Activated CD4-positive, alpha-beta T cell treated with anti-CD3 and anti-CD28 coated beads, Interleukin-2, amount 50 U/mL, for 48 hours (primary cell): ENCODE measurements at places on chromosomes 11 and 22.

- DNase-seq, result no peak
Measured at GRCh38 chr22:45548991-45549761, 46.5 kb downstream of the FBLN1 start.

- DNase-seq, result no peak
Measured at GRCh38 chr11:46422588-46422987, 31.0 kb upstream of the CHRM4 start.

DNA sequence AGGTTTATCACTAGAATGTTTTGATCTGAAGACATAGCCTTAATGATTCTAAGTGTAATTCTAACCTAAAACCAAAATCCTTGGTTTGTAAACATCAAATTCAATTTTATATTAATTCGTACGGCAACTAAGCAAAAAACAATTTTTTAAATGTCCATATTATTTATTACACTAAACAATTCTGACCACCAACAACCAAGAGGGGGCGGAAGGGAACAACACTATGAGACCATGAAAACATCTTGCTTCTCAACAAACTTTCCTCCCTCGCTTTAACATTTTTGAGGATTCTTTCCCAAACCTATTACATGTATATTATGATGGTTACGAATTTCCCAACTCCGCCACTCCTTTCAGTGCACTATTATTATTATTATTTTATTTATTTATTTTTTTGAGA lies 6.5 kb upstream of the UCP2 start:
- no peak for DNase-seq

GRCh38 chr11:130915603-130916237 lies 559 bp downstream of the SNX19 start:
- no peak for DNase-seq

DNA sequence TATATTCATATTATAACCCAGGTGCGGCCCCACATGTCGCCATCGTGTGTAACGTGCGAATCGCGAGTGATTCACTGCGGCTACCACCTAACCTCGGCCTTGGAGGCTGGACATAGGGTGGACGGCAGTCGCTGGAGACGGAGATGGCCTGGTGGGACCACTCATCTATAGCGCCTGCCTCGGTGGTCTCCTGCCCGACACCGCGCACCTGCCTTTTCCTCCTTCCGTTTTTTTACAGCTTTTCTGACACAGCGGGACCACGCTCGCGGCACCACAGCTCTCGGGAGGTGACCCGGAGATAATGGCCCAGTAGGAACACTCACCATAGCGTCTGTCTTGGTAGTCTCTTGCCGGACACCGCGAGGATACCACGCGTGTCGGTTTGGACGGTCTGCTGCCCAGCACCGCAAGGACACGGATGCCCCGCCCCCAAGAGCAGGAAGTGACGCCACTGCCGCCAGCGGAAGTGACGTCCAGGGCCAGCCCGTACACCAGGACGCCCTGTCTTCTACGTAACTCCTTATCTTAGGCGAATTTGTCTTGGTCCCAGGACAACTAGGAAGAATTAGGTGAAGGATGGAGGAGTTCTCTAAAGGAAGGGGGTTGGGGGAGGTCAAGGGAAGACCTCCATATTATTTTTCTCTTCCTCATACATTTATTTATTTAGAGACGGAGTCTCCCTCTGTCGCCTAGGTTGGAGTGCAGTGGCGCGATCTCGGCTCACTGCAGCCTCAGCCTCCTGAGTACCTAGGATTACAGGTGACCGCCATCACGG lies 6.4 kb downstream of the SNU13 start:
- peak; percentile 84 for DNase-seq

DNA sequence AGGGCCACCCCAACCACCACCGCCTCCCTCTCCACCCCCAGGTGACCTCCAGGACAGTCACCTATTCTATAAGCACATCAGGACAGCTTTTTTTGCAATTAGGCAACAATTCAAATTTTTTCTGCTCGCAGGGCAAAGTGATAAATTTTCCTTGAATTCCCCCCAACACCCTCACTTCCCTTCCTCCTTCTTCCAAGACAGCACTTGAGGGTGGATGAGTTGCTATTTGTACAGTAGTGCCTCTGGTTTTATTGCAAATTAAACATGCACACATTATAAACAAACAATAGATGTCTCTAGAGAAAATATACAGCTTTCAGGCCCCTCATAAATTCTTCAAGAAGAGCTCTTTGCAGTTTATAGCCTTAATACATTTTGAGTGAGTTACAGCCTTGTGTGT lies 80.9 kb upstream of the USP47 start:
- no peak for DNase-seq
